ENCODE measurements at places on chromosomes 11 and 22. TPM values are rescaled to one million over a fixed set of nuclear protein-coding genes. Genes with fewer than 3 reads are reported as not detected.

DNA sequence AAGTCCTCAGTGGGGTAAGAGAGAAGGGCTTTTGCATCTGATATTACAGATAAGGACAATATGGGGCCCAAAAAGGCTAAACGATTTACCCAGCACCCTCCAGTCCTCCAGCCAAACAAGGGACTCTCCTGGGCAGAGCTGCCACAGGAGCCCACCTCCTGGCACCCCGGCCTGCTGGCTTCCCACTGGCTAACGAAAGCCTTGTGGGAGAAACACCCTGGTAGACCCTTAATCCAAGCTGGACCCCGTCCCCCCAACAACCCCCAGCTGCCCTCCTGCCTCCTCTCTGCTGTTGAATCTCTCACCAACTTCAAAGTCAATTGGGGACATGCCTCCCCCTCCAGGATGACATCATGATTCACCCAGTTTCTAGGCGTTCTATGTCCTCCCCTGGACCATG is 10.8 kb downstream of the C1QTNF6 start:
- DNase-seq = no peak

CPT1B gene
- total RNA-seq = 3.8 TPM

TRIOBP gene
- total RNA-seq = 9.9 TPM

CYB561A3 gene
- 59.9 TPM for total RNA-seq

OR2AG1 gene
- not detected for total RNA-seq

Data from K562 (cell line).